ENCODE measurements at places on chromosomes 4 and X.
A peak's percentile ranks its signal among the peaks of the same experiment; 100 is the strongest.

DNA sequence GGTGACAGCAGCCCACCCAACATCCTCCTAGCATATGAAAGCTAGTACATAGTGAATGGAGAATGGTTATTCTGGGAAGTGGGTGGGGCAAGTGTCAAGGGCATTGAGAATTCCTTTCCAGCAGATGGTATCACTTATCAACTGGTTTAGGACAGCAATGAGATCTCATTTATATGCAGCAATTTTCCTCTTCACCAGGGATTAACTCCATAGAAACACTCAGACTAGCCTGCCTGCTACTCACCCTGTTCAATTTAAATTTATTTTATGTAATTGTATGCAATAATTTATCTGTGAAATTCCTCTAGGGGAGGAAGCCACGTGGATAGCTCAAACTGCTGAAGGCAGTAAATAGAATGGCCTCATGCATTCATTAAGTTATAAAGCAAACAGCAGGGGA is 101.6 kb upstream of the MID1IP1 start:
- peaks cover 2% of the 10 kb centered on the region for H3K4me1 ChIP-seq
- H3K27me3 ChIP-seq: peaks cover 2% of the 10 kb centered on the region
- no peak overlapping the region for H3K4me3 ChIP-seq

DNA sequence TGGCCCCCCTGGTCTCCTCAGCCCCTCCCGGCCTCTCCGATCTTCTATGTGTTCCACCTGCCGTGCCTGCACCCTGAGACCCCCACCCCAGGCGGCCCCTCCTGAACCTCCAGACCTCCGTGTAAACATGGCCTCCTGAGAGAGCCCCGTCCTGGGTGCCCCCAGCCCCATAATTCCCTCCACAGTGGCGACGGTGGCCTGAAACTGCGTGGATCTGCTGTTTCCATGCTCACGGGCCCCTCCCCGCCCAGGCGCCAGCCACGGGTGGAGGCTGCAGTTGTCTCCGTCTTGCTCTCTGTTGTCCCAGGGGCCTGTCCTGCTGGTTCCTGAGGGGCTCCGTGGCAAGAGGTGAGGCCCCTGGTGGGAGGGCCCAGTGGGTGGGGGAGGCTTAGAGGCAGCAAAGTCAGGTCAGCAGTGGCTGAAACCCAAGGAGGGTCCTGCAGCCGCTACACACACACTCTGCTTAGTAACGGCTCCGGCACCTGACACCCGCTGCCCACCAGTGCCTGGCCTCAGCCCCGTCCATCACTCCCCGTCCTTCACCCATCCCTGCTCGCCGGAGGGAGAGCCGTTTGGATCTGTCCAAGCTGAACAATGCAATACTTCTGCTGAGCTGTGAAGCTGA is 75.8 kb downstream of the FAM53A start:
- H3K27ac ChIP-seq: no peak overlapping the region
- no peaks in the 10 kb centered on the region for H3K4me1 ChIP-seq
- H3K4me3 ChIP-seq: no peak overlapping the region
- DNase-seq: no peak

DNA sequence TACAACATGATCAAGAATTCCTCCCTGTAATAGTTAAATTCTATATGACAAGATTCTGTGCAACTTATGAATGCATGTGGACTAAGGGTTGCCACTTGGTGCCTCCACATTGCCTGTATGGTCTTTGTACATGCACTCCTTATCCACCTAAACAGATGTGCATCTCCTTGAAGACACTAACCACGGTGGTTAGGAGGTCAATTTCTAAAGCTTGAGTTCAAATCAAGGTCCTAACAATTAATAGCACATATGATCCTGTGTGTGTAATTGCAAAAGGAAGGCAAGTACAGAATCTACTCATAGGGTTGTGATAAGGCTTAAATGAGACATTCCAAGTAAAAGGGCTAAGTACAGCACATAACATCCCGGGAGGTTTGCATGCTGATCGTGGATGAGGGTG is 1.5 kb upstream of the IL21 start:
- no peaks in the 10 kb centered on the region for H3K4me1 ChIP-seq
- no peak overlapping the region for H3K27ac ChIP-seq
- H3K36me3 ChIP-seq: no peaks in the 10 kb centered on the region
- H3K4me3 ChIP-seq: no peak overlapping the region
- no peak for DNase-seq
- H3K27me3 ChIP-seq: peaks cover 3% of the 10 kb centered on the region

GRCh38 chrX:153487590-153488071 is 7.1 kb upstream of the BGN start:
- H3K27me3 ChIP-seq: peaks cover 2% of the 10 kb centered on the region
- no peaks in the 10 kb centered on the region for H3K36me3 ChIP-seq
- no peak overlapping the region for H3K4me3 ChIP-seq
- no peaks in the 10 kb centered on the region for H3K4me1 ChIP-seq
- no peak for DNase-seq
- H3K27ac ChIP-seq: no peak overlapping the region

DNA sequence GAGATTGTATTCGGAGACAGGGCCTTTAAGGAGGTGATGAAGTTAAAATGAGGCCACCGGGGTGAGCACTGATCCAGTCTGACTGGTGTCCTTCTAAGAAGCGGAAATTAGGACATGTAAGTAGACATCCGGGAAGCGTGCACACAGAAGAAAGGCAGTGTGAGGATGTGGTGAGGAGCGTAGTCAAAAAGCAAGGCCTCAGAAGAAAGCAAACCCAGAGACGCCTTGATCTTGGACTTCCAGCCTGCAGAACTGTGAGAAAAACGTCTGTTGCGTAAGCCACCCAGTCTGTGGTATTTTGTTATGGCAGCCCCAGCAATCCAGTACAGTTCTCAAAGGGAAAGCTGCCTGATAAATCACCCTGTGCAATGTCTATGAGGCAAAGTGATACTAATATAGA is 153.5 kb downstream of the KCNIP4 start:
- no peak overlapping the region for H3K27ac ChIP-seq
- DNase-seq: no peak
- H3K36me3 ChIP-seq: no peaks in the 10 kb centered on the region
- H3K4me3 ChIP-seq: no peak overlapping the region

GRCh38 chr4:78666830-78667258 is 109.3 kb upstream of the BMP2K start:
- H3K36me3 ChIP-seq: no peaks in the 10 kb centered on the region
- H3K27me3 ChIP-seq: no peaks in the 10 kb centered on the region
- peak overlapping the region; percentile 76 for H3K27ac ChIP-seq
- H3K4me1 ChIP-seq: peaks cover 85% of the 10 kb centered on the region
- no peak for DNase-seq

DNA sequence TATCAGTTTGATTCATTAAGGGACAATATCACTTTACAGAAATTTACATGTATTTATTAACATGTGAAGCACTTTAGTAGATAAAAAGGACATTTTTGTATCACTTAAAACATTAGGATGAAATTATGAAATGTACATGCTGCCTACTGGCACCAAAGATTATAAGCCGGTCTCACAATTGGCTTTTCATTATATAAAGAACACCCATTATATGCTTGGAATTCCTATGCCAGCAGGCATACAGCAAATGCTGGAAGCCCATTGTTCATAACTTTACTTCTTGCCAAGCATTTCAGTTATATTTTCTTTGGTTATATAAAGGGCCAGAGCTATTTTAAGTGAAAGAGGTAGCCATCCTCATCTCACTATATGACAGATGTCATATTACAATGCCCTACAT is 145.9 kb downstream of the DMD start:
- no peak overlapping the region for H3K4me3 ChIP-seq
- no peaks in the 10 kb centered on the region for H3K4me1 ChIP-seq
- no peaks in the 10 kb centered on the region for H3K27me3 ChIP-seq
- no peaks in the 10 kb centered on the region for H3K36me3 ChIP-seq
- no peak overlapping the region for H3K27ac ChIP-seq

- no peak overlapping the region for H3K4me3 ChIP-seq
- no peaks in the 10 kb centered on the region for H3K4me1 ChIP-seq
- no peak overlapping the region for H3K27ac ChIP-seq
- H3K36me3 ChIP-seq: no peaks in the 10 kb centered on the region
- no peaks in the 10 kb centered on the region for H3K27me3 ChIP-seq
These were observed 36.0 kb upstream of the SPANXC start for GRCh38 chrX:141278306-141278705.

DNA sequence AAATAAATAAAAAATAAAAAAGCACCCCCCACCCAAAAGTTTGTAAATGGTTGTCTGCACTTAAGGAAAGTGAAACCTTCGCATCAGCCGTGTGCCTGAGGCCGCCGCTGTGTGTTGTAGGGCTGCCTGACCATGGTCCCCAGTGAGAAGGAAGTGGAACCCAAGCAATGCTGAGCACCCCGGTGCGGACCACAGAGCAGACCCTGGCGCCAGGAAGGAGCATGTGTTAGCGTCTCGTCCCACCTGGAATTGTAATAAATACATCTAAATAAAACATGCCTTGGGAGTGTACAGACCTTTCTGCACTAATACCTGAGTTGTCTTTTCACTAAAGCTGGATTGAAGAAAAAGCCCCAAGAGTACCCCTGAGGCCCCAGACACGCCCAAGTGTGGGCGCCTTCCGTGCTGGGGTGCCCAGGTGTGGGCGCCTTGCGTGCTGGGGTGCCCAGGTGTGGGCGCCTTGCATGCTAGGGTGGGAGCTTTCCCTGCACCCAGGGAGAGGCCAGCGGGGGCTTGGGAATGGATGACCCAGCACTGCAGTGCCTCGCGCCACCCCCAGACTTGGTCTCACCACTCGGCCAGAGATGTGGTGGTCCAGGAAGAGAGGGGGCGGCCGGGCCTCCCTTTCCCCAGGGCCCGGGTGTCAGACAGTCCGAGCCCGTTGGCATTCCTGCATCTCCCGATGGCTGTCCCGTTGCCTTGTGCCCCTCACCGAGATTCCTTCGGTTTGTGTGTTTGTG is 33.7 kb downstream of the HTT-AS start:
- no peaks in the 10 kb centered on the region for H3K27me3 ChIP-seq
- H3K4me3 ChIP-seq: peak overlapping the region; percentile 87
- H3K4me1 ChIP-seq: peaks cover 70% of the 10 kb centered on the region
- peak overlapping the region; percentile 93 for H3K27ac ChIP-seq

DNA sequence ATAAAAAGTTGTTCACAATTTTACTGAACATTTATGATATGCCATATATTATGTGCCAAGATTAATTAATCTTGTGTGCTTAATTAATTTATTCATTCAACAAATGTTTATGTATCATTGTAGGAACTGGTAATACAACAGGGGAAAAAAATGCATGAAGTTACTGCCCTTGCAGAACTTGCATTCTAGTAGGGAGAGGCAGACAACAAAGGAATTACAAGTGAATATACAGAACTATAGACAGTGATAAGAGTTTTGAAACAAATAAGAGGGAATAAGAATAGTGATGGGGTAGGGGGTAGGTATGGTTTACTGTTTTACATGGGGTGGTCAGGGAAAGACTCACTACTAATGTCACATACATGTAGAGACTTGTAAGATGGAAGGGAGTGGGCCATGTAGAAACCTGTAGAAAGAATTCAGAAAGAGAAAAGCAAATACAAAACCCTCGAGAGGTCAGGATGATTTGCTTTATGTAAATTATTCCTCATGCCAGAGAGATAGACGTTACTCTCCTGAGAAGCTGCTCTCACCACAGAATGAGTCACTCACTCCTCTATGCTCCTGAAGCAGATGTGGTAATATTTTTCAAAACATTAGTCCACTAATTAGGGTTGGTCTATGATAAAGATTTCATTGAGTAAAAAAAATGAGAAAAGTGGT is 855.0 kb upstream of the GRID2 start:
- no peak overlapping the region for H3K27ac ChIP-seq
- H3K36me3 ChIP-seq: no peaks in the 10 kb centered on the region
- no peaks in the 10 kb centered on the region for H3K4me1 ChIP-seq
- H3K4me3 ChIP-seq: no peak overlapping the region

- H3K36me3 ChIP-seq: peaks cover 43% of the 10 kb centered on the region
- DNase-seq: no peak
- H3K27me3 ChIP-seq: no peaks in the 10 kb centered on the region
These were observed 28.0 kb upstream of the NDUFC1 start for GRCh38 chr4:139330283-139330682.

- H3K27ac ChIP-seq: no peak overlapping the region
- H3K4me1 ChIP-seq: no peaks in the 10 kb centered on the region
- H3K27me3 ChIP-seq: no peaks in the 10 kb centered on the region
These were observed 173.3 kb upstream of the ARHGEF9 start for GRCh38 chrX:63958134-63958865.

DNA sequence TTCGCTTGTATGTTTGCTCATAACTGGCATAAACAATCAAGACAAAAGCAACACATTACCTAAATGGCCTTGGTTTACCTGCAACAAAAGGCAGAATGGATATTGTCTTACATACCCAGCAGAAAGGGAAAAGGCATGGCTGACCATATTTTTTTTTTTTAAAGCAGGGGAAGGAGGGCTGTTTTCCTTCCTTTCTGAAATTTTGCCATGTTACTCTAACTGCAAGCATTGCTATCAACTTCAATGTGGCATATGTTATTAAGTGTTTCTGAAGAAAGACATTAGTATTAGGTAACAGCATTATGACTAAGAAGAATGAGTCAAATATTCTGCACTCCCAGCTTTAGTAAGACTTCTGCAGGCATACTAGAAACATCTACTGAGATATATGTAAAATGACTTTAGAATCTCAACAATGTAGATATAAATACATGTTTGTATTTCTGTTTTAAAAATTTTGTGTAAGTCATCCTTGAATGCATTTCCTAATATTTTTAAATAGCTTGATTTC is 512.6 kb upstream of the FAM241A start:
- H3K4me3 ChIP-seq: no peak overlapping the region
- H3K27me3 ChIP-seq: peaks cover 2% of the 10 kb centered on the region
- DNase-seq: no peak
- H3K27ac ChIP-seq: no peak overlapping the region
- H3K4me1 ChIP-seq: no peaks in the 10 kb centered on the region

DNA sequence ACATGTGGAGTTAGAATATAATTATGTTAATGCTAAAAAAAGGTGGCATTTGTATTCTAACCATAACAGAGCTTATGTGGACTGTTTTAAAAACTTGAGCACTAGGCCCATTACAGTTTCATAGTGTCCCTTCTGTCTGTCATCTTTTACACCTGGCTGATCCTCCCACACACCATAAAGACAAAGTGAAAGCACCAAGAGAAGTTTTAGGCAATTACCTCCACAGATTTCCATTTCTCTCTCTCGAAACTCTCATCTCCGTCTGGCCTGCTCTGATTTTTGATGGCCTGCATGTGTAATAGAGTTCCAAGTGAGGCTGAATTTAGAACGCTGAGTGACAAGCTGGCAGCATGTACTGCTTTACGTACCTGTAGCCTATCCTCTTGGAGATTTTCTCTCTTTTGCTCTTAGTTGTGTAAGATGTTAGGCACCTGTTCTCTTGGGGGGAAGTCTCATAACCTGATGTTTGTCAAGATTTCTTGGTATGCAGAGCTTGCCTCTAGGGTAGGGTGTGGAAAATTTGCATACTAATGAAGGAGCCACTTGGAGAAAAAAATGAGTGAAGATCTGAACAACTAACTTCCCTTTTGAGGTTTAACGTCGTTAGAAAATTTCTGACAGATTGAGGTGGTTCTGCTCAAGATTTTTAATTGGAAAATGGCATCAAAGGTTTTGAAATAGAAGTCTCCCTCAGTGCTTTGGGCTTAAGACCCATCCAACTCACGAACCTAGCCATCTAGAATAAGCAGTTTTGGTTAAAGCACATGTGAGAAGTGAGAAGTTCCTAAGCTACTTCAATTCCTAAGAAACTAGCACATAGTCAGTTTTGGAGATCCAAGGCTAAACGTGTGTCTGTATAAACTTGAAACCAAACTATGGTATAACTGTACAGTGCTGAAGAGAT is 57.6 kb upstream of the RAP1GDS1 start:
- peaks cover 2% of the 10 kb centered on the region for H3K36me3 ChIP-seq
- peak overlapping the region; percentile 62 for H3K4me3 ChIP-seq
- H3K27me3 ChIP-seq: no peaks in the 10 kb centered on the region
- peaks cover 37% of the 10 kb centered on the region for H3K4me1 ChIP-seq

- no peaks in the 10 kb centered on the region for H3K4me1 ChIP-seq
- no peak overlapping the region for H3K4me3 ChIP-seq
- no peaks in the 10 kb centered on the region for H3K27me3 ChIP-seq
- no peak overlapping the region for H3K27ac ChIP-seq
These were observed 61.2 kb downstream of the NDNF start for GRCh38 chr4:121011138-121011537.
